HS-27A (cell line): ENCODE measurements at places on chromosomes 6 and 20.

DNA sequence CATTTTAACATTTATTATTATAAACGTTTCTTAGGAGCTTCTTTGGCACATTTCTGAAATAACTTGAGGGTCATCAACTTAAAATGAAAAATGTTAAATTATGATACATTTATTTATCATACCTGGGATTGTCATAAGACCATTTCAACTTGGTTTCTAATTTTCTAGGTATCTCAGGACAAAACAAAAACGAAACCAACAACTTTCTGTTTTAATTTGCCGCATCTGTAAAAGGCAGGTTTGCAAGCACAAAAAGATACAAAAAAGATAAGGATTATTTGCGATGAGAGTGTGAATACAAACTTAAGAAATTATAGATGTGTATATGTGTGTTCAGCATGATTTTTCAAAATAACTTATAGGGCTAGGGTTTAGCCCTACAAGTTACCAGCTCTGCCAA lies 395.0 kb upstream of the RUNX2 start:
- no peak for DNase-seq

DNA sequence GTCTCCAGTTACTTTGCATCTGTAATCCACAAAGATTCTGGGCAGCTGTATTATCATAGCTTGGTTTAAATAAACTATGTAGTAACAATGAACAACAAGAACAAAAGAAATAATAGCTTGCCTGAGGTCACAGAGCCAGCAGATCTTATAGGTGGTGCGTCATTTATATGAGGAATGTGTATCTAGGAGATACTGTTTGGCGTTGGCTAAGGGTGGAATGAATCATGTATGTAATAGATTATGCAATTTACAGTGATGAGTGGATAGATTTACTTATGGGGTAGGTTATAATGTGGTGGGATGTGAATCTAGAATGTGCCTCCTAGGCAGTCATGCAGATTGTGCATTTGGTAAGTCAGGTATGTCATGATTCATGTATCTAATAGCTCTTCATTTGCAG lies 42.8 kb downstream of the HNF4A start:
- no peak for DNase-seq

DNA sequence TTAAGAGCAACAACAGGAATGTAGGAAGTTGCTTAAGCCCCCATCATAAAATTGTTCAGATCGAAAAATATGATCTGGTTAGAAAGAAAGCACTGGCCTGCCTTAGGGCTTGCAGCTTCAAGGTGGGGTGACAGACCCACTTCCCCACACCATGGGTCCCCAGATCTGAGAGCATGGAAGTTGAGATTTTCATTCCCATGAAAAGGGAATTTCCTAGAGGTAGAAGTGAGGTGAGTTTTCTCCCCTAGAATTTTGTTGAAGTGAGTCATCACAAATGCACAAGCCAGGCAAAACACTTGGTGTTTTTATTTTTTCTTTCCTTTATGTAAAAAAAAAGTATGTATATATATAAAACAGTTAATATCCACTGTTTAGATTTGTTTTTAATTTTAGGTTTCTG lies 213.6 kb upstream of the SUPT3H start:
- no peak for DNase-seq

DNA sequence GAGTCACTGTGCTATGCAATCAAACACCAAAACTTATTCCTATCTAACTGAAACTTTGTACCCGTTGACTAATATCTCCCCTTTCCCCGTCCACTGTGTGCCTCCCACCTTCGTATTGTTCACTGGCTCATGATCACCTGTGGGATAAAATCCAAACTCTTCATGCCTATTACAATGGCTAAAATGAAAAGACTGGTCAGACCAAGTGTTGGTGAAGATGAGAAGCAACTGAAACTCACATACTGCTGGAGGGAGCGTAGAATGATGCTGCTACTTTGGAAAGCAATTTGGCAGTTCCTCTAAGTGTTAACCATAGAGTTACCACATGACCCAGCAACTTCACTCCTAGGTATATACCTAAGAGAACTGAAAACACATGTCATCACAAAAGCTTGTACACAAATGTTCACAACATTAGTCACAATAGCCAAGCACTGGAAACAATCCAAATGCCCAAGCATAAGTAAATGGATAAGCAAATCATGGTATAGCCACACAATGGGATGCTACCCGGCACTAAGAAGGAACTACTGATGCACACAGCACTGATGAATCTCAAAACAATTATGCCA lies 13.1 kb downstream of the RPS10 start:
- no peak for DNase-seq

DNA sequence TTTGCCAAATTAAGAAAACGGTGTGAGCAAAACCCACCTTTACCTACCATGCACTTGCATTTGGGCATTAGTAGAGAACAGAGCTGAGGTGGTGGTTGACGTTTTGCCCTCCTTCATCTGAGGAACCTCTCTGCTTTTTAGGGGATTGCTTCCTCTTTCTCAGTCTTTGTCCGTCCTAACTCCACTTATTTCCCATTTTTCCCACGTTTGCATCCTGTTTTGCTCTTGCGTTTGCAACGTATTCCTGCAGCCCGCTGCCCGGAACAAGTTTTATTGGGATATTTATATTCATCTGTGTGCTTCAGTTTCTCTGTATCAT lies 374 bp upstream of the SERINC1 start:
- DNase-seq: no peak

GRCh38 chr6:41713650-41714291 lies 21.6 kb downstream of the TFEB start:
- DNase-seq: no peak

- no peak for DNase-seq
Observed at GRCh38 chr20:4774207-4774606, 52.5 kb downstream of the PRND start.

DNA sequence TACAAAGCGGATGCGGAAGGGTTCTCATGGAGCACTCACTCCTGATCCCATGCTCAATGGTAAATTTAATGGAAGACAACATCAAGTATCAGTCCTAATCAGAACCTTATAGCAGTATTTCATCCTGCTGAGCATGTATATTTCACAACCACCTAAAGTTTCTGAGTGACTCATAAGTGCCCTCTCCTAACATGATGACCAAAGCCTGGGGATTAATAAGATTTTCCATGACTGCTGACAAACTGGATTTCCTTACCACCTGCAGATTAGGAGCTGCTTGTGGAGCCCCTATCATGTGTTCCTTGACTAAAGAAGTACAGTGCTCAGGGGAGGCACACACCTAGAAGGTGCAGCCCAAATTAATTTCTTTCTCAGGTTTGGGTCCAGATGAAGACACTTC lies 112.8 kb downstream of the INSM1 start:
- DNase-seq: no peak

GRCh38 chr6:37160922-37161778 lies 8.8 kb upstream of the PIM1 start:
- DNase-seq: no peak

DNA sequence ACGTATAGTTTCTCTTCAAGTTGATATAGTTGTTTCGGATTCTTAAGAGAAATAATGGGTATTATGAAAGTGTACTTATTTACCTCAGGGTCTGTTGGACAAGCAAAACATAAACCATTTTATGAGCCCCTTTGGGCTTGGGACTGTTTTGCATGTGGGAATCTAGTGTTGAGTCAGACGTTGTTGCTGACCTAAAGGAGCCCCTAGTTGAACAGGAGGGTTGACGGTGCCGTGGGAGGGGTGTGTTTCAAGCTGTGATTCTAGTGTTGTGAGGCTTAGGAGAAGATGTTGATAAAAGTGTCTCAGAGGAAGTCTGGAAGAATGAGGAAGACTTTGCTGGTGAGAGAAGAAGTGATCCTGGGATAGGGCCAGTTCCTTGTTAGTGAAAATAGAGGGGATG lies 140.0 kb downstream of the ARID1B start:
- DNase-seq: no peak

DNA sequence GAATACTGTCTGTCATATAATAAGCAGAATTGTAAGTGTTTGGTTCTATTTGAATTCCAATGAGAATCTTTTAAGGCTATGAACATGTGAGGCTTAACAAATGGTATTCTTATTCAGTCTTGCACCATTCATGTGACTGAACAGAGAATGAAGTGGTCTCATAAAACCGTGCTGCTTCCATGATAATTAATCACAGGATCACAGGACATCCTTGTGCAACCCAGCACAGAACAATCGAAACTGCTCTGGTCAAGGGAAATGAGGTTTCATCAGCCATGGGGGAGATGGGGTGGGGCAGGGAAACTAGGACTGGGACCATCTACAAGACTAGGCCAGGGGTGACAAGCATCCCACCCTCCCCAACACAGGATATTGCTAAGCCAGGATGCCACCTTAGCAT lies 6.0 kb downstream of the PPIL6 start:
- DNase-seq: no peak

DNA sequence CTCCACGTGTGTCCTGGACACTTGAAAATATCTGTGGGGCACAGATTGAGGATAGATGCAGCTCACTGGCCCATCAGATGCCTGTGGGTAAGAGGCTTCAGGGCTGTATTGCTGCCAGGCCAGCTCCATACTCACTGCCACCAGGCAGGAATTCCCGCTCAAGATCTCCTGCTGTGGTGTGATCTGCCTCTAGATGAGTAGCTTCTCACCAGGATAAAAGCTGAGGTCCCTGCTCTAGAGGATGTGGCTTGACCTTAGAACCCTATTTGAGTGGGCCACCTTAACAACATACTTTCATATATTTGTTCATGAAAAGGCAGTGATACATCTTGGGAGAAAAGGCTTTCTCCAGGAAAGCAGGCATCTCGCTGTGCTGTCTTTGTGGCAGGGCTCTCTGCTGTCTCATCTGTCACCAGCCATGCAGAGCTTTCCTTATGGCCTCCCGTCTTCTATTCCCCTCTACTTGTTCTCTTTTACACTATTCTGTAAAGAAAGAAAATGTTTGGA lies 165.7 kb upstream of the RNF217 start:
- no peak for DNase-seq

- DNase-seq: peak; percentile 36
Observed at GRCh38 chr20:24917797-24918578, 31.1 kb upstream of the CST7 start.

DNA sequence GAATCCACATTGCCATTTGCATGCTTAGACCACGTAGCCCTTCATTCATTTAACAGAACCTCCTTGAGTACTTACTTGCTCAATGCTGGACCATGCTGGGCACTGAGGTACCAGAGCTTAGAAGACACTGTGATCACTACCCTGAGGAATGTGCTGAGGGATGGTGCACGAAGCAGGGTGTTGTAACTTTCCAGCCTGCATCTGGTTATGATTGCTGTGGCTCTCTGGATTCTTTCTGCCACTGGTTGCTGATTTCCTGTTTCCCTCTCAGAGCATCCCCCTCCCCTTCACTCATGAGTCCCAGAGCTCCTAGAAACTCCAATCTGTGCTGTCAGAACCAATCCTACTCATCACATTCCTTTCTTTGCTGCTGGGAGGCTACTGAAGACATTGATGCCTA lies 537.4 kb downstream of the PTPRT start:
- no peak for DNase-seq

GRCh38 chr20:12241065-12241464 lies 323.4 kb downstream of the BTBD3 start:
- no peak for DNase-seq

DNA sequence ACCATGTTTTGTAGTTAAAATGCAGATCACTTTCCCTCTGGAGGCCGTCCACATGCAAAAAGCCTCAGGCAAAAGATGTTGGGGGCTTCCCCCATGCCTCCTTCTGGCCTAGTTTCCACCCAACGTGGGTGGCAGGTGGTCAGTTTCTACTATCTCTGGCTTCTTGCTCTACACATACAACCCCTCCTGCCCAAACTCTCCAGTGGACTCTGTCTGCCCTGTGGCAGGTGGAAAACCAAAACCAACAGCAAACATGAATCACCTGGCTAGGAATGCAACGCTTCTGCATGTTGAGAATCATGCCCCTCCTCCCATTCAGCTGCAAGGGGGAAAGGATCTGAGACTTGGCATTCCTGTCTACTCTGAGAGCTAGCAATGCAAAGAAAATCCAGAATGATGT lies 94.8 kb downstream of the MBOAT1 start:
- DNase-seq: no peak

DNA sequence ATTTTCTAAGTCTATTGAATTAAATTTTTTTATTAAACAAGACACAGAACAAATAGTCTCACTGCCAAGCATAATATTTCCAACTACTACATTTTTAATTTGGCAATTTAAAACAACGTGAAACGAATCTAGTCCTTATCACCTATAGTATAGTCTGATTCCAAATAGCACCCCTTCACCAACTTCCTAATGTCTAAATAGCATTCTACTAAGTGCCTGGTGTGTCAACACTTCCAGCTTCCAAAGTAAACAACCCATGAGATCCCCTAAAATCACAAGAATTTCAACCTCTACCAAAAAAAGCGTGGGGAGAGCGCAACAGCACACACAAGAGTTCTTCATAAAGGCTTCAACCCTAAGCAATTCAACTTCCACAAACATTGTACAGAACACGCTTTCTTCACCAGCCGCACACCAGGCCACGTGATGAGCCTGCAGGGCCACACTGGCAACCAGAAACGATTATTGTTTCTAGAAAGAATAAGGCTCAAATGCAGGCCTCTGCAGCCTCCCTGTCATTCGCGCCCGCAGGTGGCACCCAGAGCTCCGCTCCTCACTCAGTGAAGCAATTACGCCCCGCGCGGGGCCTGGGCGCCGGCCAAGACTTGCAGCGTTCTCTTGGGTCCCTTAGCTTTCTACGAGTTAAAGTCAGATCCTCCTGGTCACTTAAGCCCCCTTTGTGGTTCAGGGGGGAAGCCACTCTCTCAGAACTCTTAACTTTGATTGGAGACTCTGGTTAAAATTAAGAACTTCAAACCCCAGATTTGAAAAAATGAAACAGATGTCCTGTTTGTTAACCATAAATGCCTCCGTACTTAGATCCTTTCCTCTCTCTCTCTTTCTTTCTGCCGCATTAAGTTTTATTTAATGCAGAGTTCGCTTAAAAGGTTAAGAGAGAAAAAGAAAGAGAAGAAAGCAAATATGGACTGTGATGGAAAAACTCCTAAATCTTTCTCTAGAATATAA lies 18.3 kb downstream of the SIM1 start:
- no peak for DNase-seq

DNA sequence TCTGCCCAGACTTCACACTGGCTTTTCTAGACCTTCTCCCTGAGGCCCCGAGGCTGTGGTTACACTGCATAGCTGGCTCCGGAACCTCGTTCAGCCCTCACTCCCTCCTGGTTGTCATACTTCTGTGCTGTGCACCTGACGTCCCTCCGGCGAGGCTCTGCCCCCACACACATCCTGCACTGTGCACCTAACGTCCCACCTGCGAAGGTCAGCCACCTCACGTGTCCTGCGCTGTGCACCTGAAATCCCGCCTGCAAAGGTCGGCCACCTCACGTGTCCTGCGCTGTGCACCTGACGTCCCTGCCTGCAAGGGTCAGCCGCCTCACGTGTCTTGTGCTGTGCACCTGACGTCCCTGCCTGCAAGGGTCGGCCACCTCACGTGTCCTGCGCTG lies 111.0 kb upstream of the FRMD1 start:
- DNase-seq: no peak

DNA sequence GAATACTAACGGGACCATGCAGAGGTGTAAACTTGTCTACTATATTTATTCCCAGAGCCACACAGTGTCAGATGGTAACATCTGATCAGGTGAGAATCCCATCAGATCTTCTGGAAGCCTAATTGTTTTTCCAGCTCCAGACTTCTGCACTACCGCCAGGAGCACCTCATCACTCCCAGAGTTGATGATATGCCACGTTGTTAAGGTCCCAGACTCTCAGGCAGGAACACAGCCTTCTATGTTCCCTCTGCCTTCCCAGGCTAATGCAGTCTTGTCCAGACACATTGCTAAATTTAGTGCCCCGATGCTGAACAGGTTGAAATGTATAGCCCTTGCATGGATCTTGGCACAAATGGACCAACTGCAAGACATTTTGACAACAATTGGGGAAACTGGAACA lies 86.2 kb downstream of the PROKR2 start:
- no peak for DNase-seq

- no peak for DNase-seq
Observed at GRCh38 chr6:166333172-166333995, 9.0 kb downstream of the SFT2D1 start.
